ENCODE measurements at places on chromosomes 11 and 22.

- no peak for DNase-seq
These were observed 32.2 kb upstream of the CARS1 start for GRCh38 chr11:3089236-3090061.

DNA sequence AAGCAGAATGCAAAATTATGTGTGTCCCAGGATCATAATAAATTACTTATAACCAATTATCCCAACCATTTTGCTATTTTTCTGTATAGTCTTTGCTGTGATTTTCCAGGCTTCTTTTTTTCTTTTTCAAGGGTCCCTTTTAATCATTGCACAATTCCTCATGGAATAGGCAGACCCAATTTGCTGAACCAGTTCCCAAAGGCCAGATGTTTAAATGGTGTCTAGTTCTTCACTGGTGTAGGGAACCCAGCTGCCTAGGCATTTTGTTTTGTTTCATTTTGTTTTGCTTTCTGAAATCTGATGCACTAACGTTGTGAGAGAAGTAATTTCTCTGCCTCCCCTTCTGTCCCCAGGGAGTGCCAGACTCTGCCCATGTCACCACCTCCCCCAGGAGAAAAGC is 60.4 kb downstream of the CHST1 start:
- no peak for DNase-seq

GRCh38 chr11:124202951-124203350 is 19.8 kb downstream of the OR10D3 start:
- DNase-seq, result no peak

DNA sequence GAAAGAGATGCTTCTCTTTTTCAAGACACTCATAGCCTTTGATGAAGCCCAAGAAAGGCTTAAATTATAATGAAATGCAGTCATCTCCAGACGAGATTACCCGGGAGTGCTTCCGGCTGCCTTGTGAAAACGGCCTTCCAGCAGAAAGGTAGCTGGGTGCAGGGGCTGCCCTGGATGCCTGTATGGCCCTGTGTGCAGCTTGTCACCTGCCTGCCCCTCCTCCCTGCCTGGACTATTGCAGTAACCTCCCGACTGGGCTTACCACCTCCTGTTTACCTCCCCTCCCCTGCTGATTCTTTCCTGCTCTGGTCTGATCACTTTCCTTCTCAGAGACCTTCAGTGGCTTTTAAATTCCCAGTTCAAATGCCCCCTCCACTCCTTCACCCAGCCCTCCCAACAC is 126.4 kb upstream of the SYT13 start:
- DNase-seq, result no peak

DNA sequence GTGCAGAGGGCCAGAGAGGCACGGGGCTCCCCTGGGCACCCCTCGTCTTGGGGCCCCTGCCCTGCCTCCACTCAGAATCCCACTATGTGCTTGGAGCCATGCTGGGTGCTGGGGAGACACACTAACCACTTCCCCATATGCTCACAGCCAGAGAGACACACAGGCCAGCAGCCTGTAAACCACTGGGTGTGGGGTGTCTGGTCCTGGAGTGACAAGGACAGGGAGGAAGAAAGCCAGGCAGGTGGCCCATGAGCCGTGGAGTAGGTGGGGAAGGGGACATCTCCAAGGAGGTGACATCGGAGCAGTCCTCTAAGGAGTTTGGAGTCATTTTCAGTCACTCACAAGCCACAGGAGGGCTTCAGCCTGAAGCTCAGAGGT is 58.9 kb downstream of the CDKN1C start:
- DNase-seq, result no peak

DNA sequence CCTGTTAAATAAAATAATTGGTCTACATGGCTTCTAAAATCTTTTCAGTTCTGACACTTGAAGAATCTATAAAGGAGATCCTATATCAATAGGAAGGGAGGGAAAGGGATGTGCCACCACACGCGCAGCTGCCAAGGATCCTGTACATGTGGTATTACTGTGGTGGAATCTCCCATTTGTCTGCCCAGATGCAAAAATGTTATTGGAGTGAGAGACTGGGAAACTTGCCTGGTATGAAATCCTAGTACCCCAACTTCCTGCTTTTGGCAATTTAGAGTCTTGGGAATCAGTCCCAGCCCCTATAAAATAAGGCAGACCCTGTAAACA is 81.9 kb upstream of the PICALM start:
- DNase-seq, result no peak

DNA sequence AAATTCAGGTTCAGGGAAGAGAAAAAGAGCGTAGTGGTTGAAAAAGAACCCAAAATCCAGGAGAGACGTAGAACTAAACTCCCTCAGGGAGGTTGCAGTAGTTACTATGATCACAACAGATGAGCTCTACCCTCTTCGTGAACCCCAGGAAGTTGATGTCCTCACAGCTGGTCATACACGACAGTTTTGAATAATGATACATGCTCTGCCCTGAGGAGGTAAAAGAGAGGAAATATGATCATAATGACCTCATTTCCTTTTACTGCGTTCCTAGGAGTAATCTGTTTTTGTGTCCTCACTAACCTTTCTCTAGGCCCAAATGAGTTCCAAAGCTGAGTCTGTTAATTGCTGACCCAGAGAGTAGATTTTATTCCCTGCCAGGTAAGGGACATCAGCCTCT is 1.3 kb downstream of the PATE2 start:
- DNase-seq, result no peak

DNA sequence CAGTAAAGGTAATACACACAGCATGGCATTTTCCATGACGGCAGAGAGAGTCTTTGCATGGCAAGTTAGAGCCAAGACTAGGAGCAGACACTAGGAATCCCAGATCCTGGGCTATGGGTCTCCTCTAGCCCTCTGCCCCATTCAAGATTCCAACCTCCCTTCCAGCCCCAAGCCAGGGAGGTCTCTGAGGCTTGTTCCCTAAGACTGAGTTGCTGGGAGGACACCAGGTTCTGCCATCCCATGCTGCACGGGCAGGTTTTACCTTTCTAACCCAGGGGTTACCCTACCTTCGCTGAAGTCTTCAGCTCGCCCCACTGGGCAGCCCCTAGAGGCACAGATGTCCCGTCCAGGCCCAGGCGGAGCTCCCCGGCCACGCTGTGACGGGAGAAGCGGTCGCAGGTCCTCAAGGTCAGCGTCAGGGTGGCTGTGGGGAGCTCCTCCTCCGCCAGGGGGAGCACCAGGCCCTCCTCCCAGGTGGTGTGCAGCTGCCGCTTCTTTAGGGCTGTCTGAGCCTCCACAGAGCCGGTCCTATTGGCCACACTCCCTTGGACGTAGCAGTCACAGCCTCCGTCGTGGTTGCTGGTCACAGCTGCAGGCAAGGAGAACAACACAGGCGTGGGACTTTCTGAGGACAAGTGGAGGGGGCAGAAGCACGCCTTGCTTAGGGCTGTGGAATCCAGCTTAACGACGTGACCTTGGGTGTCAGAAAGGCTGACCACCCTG is 33.8 kb downstream of the SYT13 start:
- DNase-seq, result peak; percentile 12

DNA sequence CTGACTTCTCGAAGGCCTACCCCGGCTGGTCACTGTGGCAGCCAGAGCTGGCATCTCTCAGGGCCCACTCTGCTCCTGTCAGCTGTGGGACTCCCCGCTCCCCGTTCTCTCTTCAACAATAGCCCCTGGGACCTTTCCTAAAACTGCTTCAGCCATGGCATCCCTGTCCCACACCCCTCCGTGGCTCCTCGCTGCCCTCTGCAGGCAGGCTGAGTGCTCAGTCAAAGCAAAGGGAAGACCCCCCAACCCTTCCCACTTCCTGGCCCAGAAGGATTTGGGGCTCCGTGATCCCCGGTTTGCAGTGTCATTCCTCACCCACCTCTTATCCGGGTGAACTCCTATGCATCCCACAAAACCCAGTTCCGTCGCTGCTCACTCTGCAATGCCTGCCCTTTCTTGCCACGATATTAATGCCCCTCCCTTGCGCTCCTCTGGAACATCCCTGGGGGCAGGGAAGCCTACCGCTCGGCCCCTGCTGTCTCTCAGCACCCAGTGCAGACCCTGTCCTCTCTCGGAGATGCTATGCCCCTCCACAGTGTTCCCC is 1.6 kb upstream of the TH start:
- DNase-seq, result no peak

- peak; percentile 8 for DNase-seq
These were observed 18.1 kb downstream of the DUSP8 start for GRCh38 chr11:1553808-1554594.

DNA sequence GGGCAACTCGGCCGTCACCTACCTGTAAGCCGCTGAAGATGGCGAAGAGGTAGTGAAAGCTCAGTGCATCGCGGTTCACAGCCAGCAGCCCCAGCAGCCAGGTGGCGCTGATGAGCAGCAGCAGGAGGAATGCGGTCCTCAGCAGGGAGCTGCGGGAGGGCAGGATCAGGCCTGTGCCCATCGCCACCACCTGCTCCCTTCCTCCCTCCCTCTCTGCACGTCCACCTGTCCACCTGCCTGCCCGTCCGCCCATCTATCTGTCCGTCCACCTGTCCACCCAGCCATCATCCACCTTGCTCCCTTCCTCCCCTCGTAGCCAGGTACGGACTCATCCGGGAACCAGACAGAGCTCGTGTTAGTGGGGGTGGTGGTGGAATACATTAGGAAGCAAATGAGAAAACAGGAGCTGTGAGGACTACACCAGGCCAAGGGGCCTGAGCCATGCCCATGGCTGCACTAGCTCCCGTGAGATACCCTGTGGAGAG is 32.2 kb downstream of the TRMU start:
- DNase-seq, result peak; percentile 68

DNA sequence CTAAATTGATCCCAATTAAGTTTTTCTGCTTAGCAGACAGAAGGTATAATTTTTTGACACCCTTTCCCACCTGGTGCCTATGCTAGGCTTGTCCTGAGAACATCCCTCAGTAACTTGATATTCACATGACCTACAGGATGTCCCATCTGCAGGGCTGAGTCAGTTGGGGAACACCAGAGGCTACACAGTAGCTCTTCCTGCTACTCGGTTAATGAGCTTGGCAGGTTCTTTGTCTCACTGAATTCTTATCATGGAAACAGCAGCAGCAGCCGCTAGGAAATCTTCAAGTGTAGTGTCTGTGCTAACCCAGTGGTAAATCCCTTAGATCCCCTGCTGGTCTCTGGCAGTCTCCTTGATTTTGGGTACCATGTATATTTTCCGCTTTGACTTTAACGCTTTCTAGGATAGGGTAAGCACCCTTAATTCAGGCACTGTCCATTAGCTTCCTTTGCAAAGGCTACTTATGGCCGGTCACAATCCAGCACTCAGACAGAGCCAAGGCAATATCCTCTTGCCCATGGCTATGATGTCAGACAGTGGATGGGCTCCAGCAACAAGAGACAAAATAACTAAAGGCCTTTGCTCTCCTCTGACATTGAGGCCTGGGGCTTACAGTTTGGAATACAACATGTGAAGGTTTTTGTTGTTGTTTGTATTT is 8.5 kb downstream of the MRPL16 start:
- no peak for DNase-seq

DNA sequence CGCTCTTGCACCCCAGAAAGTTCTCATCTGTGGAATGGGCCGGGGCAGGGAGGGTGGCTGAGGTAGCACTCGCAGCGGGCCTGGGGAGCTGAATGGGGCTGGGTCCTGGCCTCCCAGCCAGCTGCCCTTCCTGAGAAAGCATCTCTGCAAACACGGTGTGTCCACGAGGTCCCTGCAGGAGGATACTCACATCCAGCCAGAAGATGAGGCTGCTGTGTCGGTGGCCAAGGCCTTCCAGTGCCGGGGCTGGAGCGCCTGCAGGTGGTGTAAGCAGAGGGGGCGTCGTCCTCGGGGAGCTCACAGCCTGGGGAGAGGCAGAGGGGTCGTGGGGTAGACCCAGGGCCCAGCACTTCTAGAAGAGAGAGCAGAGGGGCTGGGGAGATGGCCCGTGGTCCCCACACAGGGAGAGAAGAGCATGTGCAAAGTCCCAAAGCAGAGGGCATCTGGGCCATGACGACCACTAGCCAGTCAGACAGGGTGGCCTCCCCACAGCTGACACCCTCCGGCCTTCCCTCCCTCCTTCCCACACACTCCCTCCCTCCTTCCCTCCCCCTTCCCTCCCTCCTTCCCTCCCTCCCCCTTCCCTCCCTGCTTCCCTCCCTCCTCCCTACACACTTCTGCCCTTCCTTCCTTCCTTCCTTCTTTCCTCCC is 97.9 kb downstream of the WNT7B start:
- no peak for DNase-seq

GRCh38 chr11:47572715-47573255 is 6.0 kb downstream of the KBTBD4 start:
- no peak for DNase-seq

- no peak for DNase-seq
These were observed 48.7 kb downstream of the LDLRAD3 start for GRCh38 chr11:35992548-35992947.

DNA sequence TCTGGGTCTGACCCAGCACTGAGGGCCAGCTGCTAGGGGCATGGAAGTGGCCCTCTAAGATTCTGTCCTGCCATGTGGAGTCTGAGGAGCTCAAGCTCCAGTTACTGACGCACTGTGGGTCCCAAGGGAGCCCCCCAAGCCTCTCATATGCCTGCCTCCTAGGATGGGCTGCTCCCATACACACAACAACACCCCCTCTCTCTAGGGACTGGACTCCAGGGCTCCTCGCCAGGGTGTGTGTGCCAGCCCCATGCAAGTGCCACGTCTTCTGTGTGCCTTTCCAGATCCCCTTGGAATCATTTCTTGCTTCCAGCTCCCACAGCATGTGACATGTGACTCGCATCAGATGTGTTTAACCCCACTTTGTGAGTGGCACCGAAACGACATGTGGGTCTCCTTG is 234.5 kb downstream of the CEP164 start:
- DNase-seq, result no peak

- peak; percentile 24 for DNase-seq
These were observed 931 bp downstream of the CADM1 start for GRCh38 chr11:115503083-115503885.

DNA sequence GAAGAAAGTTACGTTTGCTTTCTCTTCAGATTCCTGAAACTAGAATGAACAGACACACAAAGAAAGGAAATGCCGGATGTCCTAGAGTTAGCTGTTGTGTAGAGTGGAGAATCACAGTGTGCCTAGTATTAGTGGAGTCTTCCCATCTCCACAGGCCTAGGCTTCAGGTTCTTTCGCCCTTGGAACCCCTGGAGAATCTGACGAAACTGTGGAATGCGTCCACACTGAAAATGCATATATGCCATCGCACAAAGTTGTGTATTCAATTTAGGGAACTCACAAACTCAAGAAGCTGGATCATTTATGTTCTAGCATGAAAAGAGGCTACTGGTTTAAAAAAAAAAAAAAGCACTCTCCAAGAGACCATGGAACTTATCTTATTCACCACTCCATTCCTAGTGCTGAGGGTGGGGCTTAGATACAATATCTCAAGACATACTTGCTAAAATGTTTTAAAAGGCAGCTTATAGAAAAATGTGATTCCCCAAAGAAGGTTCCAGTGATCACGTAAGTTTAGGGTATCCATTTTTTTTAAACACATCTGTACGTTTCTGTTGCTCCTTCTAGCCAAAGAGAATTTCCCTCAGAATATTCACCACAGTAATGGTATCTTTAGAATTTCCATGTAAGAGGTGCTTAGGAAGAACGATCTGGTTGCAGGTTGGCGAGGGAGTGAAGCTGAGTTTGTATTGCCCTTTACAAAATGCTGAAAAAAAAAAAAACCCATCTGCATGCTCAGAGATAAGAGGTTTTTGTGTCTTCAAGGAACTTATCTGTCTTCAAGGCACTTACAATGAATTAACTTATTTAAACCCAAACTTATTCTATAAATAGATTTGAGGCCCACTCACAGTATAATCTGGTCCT is 20.0 kb downstream of the MAML2 start:
- no peak for DNase-seq

Measured in CD4-positive, alpha-beta T cell treated with Interleukin-4 for 1 hour (primary cell).